H9 (cell line): ENCODE measurements at places on chromosomes 2 and 18. TPM values are rescaled to one million over a fixed set of nuclear protein-coding genes. Genes with fewer than 3 reads are reported as not detected.

NETO1 gene
- 5.9 and 6.9 TPM in 2 replicates for total RNA-seq

MEP1B gene
- not detected in 2 replicates for total RNA-seq

DNAH6 gene
- 0.09 and 0.26 TPM in 2 replicates for total RNA-seq

ALKAL2 gene
- 0.48 and 0.68 TPM in 2 replicates for total RNA-seq

BCL11A gene
- total RNA-seq = 91.4 and 92.7 TPM in 2 replicates

GKN1 gene
- total RNA-seq = not detected in 2 replicates

NEB gene
- total RNA-seq = 0.75 and 0.98 TPM in 2 replicates

NR4A2 gene
- total RNA-seq = 1.5 and 2.0 TPM in 2 replicates

GPR75 gene
- total RNA-seq = 4.4 and 5.3 TPM in 2 replicates

GPR39 gene
- 0.20 and 0.50 TPM in 2 replicates for total RNA-seq

MAP3K19 gene
- total RNA-seq = not detected in 2 replicates

DHRS9 gene
- not detected in 2 replicates for total RNA-seq

SLC19A3 gene
- 1.8 and 2.3 TPM in 2 replicates for total RNA-seq

ACMSD gene
- total RNA-seq = not detected in 2 replicates

ALPP gene
- 0.15 and 0.20 TPM in 2 replicates for total RNA-seq

LRRFIP1 gene
- total RNA-seq = 37.1 and 38.5 TPM in 2 replicates

GLI2 gene
- 56.7 and 59.3 TPM in 2 replicates for total RNA-seq

TMBIM1 gene
- 17.4 and 20.1 TPM in 2 replicates for total RNA-seq
